ENCODE measurements at places on chromosomes 3 and 15.

- no peak for DNase-seq
Measured at GRCh38 chr15:78358102-78358870, 18.1 kb downstream of the CRABP1 start.

DNA sequence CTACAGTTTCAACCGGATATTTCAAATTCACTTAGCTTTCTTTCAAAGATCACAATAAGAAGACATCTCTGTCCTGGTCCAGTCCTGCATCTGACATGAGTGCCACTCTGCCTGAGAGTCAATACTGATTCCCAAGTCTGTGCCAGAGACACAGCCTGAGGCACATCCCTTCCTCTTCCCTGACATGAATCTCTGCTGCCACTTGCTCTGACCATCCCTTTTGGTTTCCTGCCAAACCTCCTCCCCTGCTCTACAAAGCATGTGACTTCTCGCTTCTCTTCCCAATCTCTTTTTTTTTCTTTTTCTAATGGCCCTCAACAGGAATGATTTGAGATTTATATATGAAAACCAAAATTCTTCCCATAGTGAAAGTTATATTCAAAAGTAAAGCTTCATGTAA lies 117.9 kb downstream of the MECOM start:
- no peak for DNase-seq

DNA sequence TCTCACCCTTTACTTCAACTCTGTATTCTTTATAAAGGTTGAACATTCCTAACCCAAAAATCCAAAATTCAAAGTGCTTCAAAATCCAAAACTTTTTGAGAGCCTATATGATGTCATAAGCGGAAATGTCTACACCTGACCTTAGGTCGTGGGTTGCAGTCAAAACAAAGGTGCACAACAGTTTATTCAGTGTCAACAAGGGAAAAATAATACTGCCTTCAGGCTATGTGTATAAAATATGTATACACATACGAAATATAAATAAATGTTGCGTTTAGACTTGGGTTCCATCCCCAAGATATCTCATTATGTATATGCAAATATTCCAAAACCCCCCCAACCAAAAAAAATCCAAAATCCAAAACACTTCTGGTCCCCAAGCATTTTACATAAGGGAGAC lies 90.9 kb downstream of the STAG1 start:
- no peak for DNase-seq

- DNase-seq: no peak
Measured at GRCh38 chr15:75731248-75732151, 18.9 kb upstream of the CSPG4 start.
